ENCODE measurements at places on chromosomes 11 and 22.

DNA sequence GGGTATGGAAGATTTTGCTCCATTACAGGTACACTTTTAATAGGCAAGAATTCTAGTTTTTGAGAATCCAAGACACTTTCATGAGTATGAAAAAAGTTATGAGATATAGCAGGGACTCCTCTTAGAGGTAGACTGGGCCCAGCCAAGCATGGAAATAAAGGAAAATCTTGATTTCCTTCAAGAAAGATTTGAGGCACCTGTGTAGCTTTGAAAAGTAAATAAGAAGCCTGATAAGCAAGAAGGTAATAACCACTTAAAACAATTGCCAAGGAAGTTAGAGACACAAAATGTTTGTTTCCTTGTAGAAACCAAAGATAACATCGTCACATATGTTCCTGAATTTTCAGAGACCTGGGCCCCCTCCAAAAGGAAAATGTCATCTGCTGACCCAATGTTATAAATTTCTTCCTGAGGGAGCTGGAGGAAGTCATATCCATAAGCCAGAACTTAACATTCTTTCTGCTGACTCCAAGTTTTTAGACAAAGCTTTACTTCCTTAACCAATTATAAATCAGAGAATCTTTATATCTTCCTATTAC lies 314.5 kb upstream of the ANO3 start:
- no peak for DNase-seq

DNA sequence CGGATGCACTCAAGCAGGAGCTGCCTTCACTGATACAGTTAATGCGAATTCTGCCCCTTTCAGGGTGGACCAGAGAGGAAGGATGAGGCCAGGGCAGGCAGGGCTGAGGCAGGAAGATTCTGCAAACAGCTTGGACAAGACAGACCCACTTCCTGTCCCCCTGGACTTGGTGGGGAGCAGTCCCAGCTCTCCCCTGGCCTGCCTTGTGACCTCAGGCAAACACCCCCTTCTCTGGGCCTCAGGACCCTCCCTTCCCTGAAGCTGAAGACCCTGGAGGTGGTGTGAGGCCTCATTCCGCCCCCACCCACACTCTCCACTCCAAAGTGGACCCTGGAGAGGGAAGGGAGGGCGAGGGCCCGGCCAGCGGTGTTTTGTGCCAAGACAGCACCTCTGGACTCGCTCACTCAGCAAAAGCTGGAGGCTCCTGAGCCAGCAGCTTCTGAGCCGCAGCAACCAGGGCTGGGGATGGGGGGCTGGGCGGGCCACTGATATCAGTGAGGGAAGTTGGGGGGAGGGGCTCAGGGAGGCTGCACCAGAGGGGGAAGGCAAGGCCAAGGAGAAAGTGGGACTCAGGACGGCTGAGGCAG lies 8.5 kb downstream of the RAB3IL1 start:
- DNase-seq: no peak

- DNase-seq: no peak
Observed at GRCh38 chr22:40726514-40726913, 47.2 kb downstream of the MCHR1 start.

- no peak for DNase-seq
Observed at GRCh38 chr11:108790501-108791299, 125.8 kb downstream of the DDX10 start.

GRCh38 chr22:27624705-27625104 lies 176.9 kb downstream of the MN1 start:
- no peak for DNase-seq

- no peak for DNase-seq
Observed at GRCh38 chr22:23281053-23281405, 100.7 kb downstream of the BCR start.

DNA sequence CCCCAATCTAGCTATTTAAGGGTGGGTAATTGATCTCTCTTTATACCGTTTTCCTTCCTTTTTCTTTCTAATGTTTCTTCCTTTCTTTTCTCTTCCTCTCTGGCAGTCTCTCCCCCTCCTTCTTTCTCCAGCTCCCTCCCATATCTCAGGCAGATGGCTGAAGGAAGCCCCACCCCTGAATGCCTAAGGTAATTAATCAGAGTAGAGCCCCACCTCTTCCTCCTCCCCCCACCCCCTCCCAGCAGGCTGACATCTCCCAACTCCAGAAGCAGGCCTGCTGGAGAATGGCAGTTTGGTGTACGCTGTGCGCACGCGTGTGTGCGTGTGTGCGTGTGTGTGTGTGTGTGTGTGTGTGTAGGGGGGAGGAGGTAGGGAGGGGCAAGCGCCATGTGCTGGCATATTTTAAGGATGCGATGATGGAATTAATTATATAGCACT lies 122.6 kb downstream of the APOL5 start:
- no peak for DNase-seq

- DNase-seq: no peak
Observed at GRCh38 chr11:78405805-78406204, 11.8 kb downstream of the GAB2 start.

DNA sequence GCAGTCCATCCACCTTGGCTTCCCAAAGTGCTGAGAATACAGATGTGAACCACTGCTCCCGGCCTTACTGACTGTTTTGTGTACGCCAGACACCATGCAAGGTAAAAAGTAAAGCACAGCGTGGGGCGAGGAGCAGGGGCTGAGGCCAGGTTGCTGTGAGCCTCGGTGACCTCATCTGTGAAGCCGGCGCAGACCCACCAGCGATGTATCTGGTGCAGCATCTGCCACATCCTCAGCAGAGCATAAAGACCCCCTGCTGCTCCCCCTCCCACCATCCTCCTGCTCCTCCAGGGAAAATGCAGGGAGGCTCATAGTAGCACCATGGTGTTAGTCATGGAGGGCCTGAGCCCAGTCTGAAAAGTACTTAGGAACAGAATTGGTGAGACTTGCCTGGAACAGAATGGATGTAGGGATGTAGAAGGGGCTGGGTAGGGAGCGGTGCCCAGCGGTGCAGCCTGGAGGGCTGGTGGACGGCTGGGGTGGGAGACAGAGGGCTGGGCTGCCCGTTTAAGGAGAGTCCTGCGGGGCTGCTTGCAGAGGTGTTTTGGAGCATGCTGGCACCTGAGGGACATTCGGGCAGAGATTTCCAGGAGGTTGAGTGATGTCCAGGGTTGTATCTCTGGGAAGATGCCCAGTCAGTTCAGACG lies 462.4 kb downstream of the BRD1 start:
- no peak for DNase-seq

- DNase-seq: no peak
Observed at GRCh38 chr22:29765905-29766631, 739 bp downstream of the ZMAT5 start.

DNA sequence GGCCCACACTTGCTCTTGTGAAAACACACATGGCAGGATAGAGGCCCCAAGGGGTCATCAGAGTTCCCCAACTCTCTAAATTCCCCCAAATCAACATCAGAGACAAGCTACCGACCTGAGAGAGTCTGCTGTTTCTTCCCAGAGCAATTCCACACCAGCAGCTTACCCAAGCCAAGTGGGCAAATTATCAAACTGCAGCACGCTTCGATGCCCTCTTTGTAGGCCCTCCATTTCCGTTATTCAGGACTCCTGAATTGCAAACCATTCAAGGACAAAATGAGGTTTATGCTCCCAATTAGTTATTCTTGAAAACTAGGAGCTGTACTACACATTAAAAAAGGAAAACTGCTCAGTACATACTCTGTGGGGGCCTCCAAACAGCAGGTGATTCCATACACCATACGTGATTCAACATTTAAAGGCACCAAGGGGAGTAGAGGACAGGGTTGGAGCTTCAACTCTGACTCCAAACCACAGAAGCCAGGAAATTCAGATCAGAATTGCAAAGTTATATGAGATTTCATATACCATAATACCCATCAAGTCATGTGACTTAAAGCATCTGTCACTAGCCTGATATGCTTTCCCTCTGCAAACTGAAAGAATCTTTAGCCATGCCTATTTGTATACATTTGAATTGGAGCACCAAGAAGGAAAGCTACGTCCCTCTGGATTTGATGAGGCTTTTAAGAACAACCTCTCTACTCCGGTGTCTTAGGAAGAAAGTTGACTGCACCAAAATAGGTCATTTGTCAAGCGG lies 234.8 kb downstream of the CADM1 start:
- no peak for DNase-seq

Measured in stimulated activated CD4-positive, alpha-beta T cell treated with anti-CD3 and anti-CD28 coated beads, TNF-alpha, amount 100 ng/mL, for 1 hour (primary cell).